ENCODE measurements at places on chromosomes 1 and 21.
A peak's percentile ranks its signal among the peaks of the same experiment; 100 is the strongest.

DNA sequence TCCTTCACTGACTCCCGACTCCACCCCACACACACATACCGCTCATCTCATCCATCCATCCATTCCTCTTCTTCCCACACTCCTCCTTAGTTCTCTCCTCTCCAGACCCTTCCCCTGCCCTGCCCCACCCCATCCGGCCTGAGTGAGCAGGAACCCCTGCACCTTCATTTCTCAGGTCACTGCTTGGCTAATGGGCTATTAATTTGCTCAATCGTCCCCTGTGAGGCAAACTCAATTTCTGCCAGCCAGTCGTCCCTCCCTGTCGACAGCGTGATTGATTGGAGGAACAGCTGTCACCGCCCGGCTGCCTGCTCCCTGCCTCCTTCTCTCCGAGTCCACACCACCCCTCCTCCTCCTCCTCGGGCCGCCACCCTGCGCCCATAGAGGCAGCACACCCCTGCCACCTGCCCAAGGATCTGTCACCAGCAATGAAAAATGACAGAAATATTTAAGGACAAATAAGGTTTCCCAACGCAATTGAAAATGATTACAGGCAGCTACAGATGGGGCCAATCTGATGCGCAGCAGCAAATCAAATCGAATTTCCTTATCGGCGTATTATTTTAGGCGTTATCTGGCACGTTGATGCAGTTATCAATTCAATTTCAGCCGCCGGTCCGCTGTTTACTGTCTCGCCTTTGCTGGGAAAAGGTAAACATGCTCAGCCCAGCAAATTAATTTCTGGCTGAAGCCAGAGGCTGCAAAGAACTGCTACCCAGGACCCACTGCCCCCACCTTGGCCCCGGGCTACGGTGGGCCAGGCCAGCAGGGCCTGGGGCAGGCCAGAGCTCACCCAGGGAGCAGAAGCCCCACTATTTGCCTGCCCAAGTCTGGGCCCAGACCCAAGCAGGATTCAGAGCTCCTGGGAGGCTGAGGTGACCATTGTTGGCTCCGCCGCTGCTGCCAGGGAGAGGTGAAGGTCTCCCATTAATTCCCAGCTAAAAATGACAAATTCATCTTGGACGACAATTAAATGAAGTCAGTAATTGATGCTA is 71.3 kb downstream of the TMEM53 start:
- no peak for DNase-seq

DNA sequence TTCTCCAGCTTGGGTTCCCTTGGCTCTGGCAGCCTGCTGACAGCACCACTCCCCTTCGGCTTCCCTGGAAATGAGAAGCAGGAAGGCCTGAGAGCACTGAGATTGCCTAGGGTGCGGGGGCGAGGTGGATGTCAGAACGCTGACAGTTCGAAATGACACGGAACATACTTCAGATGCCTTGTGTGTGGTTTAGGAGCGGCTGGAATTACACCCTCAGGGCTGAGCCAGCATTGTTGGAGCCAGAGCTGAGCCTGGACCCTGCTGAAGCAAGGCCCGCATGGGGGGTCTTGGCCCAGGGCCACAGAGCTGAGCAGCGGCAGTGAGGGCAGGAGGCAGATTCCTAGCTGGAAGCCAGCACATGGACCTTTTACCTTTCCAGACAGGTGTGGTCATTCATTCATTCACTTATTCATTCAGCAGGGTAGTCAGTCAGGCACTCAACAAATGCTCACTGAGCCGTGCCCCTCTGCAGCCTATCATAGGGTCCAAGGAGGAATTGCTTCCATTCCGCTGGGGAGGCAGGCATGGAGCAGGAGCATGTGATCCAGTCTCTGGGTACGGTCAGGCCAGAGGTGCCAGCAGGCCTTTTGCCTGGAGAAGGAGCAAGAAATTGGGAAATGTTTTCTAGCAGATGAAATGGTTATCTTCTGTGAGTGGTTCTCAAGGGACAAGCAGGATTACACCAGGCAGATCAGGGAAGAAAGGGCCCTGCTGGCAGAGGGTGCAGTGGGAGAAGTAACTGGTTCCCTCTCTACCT is 6.6 kb upstream of the FOXE3 start:
- DNase-seq = peak; percentile 86

- DNase-seq = peak; percentile 15
Measured at GRCh38 chr1:85088408-85088784, 40.1 kb upstream of the MCOLN3 start.

DNA sequence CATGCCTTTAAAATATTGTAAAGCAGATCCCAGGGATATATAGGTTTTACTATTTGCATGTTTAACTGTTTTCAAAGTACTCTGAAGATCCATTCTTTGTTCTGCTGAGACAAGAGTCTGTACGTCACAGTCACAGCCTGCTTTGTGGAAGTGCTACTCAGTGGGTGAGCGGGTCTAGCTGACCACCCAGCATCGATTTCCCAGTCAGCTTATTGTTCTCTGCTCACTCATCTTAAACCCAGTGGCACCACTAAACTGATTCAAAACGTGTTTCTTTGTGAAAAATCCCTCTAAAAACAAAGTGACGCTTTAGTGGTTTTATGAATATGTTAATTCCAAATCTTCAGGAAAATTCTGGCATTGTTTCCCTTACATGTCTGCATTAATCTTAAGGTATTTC is 12.4 kb downstream of the PLPP3 start:
- DNase-seq = peak; percentile 65

DNA sequence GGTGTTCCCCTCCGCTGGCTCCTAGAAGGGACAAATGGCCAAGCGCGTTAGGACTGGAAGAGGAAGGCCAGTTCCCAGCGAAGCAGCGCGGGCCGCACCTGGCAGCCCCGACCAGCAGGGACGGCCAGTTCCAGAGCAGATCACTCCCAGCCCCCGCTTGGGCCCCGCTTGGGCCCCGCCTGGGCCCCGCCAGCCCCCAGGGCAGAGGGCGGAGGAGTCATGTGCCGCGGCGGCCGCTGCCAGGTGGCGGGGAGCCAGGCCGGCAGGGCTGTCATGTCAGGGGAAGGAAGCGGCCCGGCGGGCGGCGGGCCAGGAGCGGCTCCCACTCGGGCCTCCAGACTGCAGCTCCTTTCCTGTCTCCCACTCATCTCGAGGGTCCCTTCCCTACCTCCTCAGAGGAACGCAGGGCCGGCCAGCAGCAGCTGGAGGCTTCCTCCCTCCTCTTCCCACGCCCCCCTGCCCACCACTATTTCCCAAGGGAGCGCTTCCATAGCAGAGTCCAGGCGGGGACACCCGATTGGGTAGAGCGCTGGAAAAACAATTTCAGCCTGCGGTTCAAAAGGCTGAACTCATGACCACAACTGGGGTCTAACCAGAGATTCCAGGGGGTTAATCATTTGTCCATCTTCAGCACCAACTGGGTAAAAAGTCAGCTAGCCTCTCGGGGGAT is 16.5 kb downstream of the ZNF697 start:
- peak; percentile 79 for DNase-seq

GRCh38 chr1:10727751-10728232 is 68.7 kb downstream of the CASZ1 start:
- DNase-seq = no peak

DNA sequence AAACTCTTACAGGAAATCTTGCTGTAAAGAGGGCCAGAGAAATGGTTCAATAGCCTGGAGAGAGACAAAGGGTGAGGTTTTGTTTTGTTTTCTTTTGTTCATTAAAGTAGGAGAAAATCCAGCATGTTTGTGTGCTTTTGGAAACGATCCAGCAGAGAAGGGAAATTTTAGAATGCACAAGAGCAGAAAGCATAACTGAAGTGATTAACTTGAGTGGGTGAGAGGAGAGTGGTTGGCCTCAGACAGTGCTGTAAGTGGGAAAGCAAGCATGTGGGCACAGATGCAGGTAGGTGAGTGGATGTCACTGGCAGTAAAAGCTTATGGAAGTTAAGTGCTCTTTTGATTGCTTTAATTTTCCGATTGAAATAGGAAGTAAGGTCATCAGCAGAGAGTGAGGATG is 50.2 kb downstream of the EEIG2 start:
- peak; percentile 28 for DNase-seq

DNA sequence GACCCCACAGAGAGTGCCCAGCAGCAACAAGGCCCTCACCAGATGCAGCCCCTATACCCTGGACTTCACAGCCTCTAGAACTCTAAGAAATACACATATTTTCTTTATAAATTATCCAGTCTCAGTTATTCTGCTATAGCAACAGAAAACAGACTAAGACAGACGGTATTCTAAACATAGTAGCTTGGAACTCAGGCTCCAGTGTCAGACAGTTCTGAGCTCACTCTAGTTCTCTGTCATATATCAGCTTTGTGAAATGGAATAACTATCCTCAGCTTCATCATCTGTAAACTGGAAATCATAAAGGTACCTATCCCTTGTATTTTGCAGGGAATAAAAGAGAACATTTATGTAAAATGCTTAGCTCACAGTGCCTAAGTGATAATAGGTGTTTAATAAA is 127.4 kb downstream of the GLUL start:
- DNase-seq = no peak

GRCh38 chr1:28601696-28602095 is 9.6 kb downstream of the RAB42 start:
- DNase-seq = peak; percentile 94

- DNase-seq = no peak
Measured at GRCh38 chr1:100968621-100969020, 57.0 kb downstream of the DPH5 start.

- no peak for DNase-seq
Measured at GRCh38 chr1:7018826-7019225, 233.6 kb downstream of the CAMTA1 start.

GRCh38 chr1:109641078-109641740 is 14.7 kb upstream of the GSTM4 start:
- DNase-seq = no peak

- DNase-seq = no peak
Measured at GRCh38 chr1:150708595-150708994, 11.6 kb upstream of the GOLPH3L start.

GRCh38 chr1:11650331-11650991 is 3.8 kb downstream of the FBXO2 start:
- DNase-seq = peak; percentile 87

DNA sequence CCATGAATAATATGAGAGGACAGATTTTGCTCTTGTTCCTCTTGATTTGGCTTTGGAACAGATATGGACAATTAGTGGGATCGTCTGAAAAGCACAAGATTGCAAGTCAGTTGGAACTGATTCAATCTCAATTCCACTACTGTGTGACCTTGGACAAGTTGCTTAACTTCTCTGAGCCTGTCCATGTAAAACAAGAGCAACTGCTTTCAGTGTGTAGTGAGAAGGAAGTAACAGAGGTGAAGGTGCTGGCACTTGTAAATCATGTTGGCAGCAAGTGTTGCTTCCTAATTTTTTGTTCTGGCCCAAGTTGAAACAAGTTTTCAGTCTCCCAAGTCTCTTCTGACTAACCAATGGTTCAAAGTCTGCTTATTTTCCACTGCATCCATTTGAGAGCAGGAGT is 15.3 kb downstream of the INKA2 start:
- DNase-seq = no peak

- DNase-seq = peak; percentile 29
Measured at GRCh38 chr1:171901245-171901644, 59.9 kb downstream of the DNM3 start.

DNA sequence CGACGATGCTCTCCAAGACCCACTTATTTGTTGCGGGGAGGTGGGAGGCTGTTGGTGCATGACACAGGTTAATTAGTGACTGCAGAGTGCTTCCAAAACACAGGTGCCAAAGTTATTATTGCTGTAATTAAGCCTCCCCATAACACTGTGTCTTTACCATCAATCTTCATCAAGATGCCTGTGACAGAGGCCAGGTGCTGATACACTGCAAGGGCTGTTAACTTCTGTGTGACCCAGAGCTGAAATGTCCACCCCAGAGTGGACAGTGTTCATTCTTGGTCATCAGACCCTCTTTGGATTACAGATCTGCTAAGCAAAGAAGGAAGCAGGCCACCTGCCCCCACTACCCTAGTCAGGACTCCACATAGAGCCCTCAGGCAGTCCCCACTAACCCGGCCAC is 55.5 kb downstream of the CAPN8 start:
- no peak for DNase-seq

DNA sequence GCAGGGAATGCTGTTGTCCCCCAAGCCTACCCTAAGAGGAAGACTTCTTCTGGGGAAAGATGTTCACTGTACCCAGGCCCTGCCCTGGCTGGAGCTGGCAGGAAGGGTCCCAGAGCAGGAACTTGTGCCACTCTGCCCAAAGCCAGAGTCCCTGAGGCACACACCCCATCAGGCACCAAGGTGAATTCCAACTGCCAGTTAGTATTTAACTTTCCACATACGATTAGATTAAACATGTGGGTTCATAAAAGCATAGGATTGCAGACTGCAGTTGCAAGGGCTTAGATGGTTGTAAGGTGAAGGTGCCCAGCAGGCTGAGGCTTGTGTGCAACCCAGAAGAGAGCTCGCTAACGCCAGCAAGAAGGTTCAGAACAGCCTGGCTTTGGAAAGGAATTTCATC is at the start of gene KCNE2:
Gene KCNE2, plus strand, starts transcription at position 274 of the 400 bp plus-strand sequence. CDS start 6,473 bp downstream, outside the sequence.
- DNase-seq = no peak

DNA sequence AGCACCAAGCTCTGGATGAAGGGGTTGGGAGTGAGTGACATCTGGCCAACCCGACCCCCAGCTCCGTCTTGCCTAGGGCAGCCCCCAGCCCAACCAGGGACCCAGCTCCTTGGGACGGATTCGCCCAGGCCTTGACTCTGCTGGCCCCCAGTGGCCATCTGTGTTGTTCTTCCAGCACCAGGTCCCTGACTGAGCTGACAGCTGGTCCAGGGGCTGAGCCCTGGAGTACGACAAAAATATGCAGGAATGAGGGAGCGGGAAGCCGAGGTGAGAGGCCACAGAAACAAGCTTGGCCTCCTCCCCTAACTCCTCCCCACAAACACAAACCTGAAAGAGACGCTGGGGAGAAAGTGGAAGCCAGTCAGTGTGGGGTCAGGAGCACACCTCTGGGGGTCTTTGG is 55.0 kb upstream of the PAX7 start:
- DNase-seq = peak; percentile 15

- no peak for DNase-seq
Measured at GRCh38 chr1:108033550-108033951, 68.6 kb upstream of the VAV3 start.

DNA sequence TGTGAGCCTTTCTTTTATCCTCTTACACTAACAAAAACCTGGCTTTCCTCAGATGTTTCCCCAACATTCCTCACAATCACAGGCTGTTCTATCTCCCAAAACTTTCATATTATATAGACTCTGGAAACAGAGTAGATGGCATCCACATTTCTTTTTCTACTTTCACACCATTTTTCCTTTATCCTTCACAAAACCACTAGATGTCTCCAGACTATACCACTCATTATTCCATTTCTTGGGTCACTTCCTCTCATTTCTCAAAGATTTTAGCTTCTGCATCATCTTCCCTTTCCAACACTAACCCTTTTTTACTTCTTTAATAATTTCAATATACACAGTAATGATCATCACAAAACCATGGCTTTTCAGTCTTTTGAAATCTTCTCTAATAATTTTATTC is 286.0 kb upstream of the DEPDC1 start:
- no peak for DNase-seq

- DNase-seq = no peak
Measured at GRCh38 chr1:205391386-205391785, 30.5 kb downstream of the LEMD1 start.

DNA sequence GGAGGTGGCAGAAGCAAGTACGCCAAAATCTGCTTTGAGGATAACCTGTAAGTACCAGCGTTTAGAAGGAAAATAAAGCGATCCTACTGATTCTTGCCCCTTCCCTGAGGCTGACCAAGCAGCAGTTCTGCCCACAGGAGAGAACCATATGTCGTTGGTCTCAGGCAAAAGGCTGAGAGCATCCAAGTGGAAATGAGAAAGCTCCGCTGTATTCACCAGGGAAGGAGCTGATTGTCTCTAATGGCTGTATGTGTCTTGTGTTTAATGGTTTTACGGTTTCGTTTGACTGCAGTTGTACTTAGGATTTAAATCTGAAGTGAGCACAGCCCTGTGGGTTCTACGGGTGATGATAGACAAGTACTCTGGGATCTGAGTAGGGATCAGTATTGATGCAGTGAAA is 21.9 kb downstream of the FAM3B start:
- DNase-seq = no peak

- peak; percentile 97 for DNase-seq
Measured at GRCh38 chr21:45820171-45821091, 161.1 kb upstream of the COL6A1 start.

All from astrocyte of the hippocampus (primary cell).